Osteocyte (in vitro differentiated cells): ENCODE measurements at places on chromosomes 1 and 21.

GRCh38 chr1:117479086-117479485 is 111.8 kb downstream of the MAN1A2 start:
- no peak for DNase-seq
- H3K27ac ChIP-seq = no peak overlapping the region
- peaks cover 48% of the 10 kb centered on the region for H3K36me3 ChIP-seq

DNA sequence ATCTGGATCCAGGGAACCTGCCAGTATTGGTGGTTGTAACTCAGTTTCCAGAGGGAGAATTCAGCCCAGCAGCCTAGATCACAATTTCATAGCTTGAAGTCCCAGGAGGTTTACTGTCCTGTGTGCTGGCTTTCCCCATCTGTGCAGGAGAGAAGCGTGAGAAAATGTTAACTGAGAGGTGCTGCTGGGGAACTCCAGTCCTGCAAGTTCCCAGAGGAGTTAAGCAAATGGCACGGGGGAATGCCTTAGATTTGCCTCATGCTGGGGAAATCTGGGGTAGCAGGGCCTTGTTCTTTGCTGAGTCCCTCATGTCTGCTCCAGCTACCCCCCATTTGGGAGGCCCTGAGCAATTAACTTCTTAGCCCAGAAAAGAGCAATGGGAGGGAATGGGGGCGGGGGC is 25.1 kb upstream of the SLAMF6 start:
- no peak overlapping the region for H3K27ac ChIP-seq
- H3K4me1 ChIP-seq = no peaks in the 10 kb centered on the region
- H3K36me3 ChIP-seq = no peaks in the 10 kb centered on the region
- no peak for DNase-seq
- H3K27me3 ChIP-seq = no peaks in the 10 kb centered on the region

DNA sequence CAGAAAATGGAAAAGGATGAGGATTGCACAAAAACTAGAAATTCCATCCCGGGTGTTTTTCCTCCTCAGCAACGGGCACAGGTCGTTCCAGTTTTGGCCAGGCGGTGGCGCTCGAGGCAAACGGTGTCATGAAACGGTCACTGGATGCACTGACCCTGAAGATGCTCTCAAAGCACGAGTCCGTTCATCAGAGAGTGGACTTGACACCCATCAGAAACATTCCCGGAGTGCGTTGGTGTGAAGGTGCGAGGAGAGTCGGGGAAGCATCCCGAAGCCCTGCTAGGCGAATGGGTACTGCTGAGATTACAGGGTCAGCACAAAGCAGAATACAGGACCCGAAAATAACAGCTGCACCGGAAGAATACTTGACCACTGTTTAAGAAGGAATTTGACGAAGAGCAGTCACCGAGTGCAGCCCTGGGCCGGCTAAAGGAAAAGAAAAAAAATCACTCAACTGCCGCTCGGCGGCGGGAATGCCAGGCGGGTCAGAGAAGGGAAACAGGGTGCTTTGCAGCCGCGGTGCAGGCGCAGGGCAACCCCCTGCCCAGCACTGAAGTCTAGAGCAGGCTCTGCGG is 71.7 kb upstream of the ETS2 start:
- DNase-seq = peak; percentile 95
- H3K27me3 ChIP-seq = peaks cover 4% of the 10 kb centered on the region
- H3K27ac ChIP-seq = peak overlapping the region; percentile 85
- H3K36me3 ChIP-seq = no peaks in the 10 kb centered on the region

- no peak overlapping the region for H3K27ac ChIP-seq
- peaks cover 37% of the 10 kb centered on the region for H3K4me1 ChIP-seq
- H3K36me3 ChIP-seq = no peaks in the 10 kb centered on the region
- no peak for DNase-seq
Observed at GRCh38 chr1:211610779-211611556, 32.0 kb upstream of the SLC30A1 start.

- H3K27me3 ChIP-seq = no peaks in the 10 kb centered on the region
- H3K27ac ChIP-seq = peak overlapping the region; percentile 83
- no peak for DNase-seq
- H3K4me3 ChIP-seq = no peak overlapping the region
- peaks cover 11% of the 10 kb centered on the region for H3K36me3 ChIP-seq
- peaks cover 74% of the 10 kb centered on the region for H3K4me1 ChIP-seq
Observed at GRCh38 chr1:27527223-27527889, 37.4 kb upstream of the WASF2 start.

DNA sequence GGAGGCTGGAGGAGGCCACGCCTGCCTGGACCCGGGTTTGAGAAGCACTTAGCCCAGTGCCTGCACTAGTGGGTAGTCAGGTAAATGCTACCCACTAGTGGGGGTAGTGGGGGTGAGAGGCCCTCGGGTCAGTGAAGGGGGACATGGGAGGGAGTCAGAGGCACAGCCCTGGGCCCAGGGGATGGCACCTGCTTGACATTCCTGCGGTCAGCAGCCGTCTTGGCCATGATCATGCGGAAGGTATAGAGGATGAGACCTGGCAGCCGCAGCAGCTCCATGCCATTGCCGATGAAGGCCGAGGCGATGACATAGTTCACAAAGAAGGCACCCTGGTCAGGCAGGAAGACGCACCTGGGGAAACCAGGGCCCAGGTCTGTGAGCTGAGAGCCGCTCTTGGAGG is 28.7 kb downstream of the TMEM63A start:
- no peak overlapping the region for H3K27ac ChIP-seq
- no peaks in the 10 kb centered on the region for H3K27me3 ChIP-seq
- H3K4me1 ChIP-seq = peaks cover 2% of the 10 kb centered on the region
- no peak for DNase-seq
- H3K4me3 ChIP-seq = no peak overlapping the region

DNA sequence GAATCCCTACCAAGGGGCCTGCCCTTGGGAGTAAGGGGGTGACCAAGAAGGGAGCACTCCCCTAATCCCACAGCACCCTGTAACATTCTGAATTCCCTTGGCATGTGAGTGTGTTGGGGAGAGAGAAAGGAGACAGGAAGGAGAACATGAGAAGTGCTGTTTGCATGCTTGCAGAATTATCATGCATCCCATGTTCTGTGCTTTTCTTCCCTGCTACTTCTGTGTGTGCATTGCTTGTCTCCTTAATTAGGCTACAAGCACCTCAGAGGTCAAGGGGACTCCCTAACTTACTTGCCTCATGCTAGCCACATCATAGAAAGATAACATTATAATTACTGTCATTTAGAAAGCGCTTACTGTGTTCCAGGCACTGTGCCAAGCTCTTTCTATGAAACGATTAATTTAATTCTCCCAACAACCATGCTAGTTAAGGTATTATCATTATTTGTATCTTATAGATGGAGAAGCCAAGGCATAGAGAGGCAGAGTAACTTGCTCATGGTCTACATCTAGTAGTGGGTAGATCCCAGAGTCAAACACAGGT is 11.1 kb downstream of the NOS1AP start:
- no peak overlapping the region for H3K4me3 ChIP-seq
- no peak for DNase-seq
- no peaks in the 10 kb centered on the region for H3K36me3 ChIP-seq
- no peak overlapping the region for H3K27ac ChIP-seq
- H3K27me3 ChIP-seq = peaks cover 23% of the 10 kb centered on the region
- peaks cover 4% of the 10 kb centered on the region for H3K4me1 ChIP-seq

DNA sequence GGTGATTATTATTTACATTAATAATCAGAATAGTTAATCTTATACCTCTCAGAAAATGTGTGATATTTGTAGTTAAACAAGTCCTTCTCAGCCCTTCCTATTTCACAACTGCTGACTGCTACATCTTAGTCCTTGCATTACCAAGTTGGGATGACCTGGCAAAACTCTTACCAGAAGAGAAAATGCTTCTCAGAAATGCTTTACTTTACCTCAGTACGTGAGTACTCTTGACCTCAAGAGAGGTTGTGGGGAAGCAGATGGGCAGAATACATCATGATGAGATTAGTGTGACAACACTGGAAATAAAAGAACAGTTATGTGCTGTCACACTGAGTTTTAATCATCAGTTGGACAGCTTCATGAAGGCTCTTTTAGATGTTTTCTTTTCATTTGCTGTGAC is 16.2 kb downstream of the CFAP126 start:
- no peak overlapping the region for H3K27ac ChIP-seq
- DNase-seq = no peak
- peaks cover 16% of the 10 kb centered on the region for H3K36me3 ChIP-seq
- H3K27me3 ChIP-seq = no peaks in the 10 kb centered on the region
- H3K4me3 ChIP-seq = no peak overlapping the region

- H3K27me3 ChIP-seq = no peaks in the 10 kb centered on the region
- no peaks in the 10 kb centered on the region for H3K36me3 ChIP-seq
- H3K4me1 ChIP-seq = peaks cover 55% of the 10 kb centered on the region
- peak overlapping the region; percentile 90 for H3K27ac ChIP-seq
- no peak for DNase-seq
Observed at GRCh38 chr1:18922848-18923755, 20.7 kb upstream of the ALDH4A1 start.

DNA sequence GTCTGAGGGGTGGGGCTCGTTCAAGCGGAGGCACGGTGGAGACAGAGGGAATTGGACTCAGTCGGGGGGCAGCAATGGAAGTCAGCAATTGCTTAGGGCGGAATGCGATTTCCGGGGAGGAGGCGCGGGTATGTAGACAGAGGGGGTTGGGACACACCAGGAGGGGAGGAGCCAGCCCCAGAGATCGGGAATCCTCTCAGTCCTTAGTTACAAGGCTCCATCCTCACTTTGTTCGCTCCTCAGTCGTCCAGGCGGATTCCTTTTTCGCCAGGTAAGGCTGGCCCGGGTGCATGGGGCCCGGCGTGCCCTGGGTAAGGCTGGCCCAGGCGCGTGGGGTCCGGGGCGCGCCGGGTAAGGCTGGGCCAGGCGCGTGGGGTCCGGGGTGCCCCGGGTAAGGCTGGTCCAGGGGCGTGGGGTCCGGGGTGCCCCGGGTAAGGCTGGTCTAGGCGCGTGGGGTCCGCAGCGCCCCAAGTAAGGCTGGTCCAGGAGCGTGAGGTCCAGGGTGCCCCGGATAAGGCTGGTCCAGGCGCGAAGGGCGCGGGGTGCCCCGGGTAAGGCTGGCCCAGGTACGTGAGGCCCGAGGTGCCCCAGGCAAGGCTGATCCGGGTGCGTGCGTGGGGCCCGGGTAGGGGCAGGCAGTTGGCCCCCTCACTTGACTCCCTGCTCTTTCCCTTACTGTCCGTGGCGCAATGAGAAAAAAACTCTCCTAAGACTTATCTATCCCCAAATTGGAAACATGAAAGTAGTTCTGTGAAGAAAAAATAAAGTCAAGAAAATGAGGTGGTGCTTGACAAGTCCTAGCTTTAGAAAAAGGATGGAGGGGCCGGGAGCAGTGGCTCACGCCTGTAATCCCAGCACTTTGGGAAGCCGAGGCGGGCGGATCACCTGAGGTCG is at the start of gene L1TD1:
TSS of gene L1TD1 (plus strand) at position 199 of the 894 bp plus-strand sequence. CDS start 11,780 bp downstream, outside the sequence.
- H3K27ac ChIP-seq = no peak within 1 kb of the TSS
- no peaks in the 10 kb centered on the region for H3K36me3 ChIP-seq
- no peak within 1 kb of the TSS for H3K4me3 ChIP-seq

- H3K36me3 ChIP-seq = no peaks in the 10 kb centered on the region
- H3K4me1 ChIP-seq = peaks cover 11% of the 10 kb centered on the region
- no peak overlapping the region for H3K27ac ChIP-seq
- no peak overlapping the region for H3K4me3 ChIP-seq
- no peak for DNase-seq
- H3K27me3 ChIP-seq = peaks cover 21% of the 10 kb centered on the region
Observed at GRCh38 chr1:70504821-70505193, 93.7 kb downstream of the CTH start.

DNA sequence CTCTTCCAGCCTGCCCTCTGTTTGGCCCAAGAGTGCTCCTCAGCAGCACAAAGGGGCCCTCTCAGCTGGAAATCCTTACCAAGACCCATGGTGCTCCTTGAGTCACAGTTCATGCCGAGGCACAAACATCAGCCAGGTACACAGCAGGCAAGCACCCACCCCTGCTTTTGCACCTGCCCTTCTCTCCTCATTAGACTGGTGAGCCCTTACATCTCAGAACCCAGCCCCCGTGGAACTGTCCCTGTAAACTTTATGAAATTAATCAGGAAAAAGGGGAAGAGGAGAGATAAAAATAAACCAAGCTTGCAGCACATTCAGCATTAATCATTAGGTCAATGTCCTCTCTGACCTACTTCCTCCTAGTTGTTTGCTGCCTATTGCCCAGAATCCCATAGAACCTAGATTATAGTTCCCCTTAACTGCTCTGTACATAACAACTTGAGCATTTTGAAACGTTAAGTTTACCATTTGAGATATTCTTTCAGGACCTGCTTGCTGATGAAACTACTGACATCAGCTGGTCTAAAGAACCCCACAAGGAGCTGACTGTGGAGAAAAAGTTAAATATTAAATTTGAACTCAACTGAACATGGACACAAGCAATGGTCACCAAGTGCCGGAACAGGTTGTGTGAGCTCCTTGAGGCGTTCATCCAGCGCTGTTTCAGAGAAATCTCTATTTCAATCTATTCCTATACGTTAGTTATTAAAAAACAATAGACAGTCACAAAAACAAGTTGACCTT is 738.4 kb downstream of the MATN1 start:
- H3K4me3 ChIP-seq = no peak overlapping the region
- H3K36me3 ChIP-seq = no peaks in the 10 kb centered on the region
- H3K27me3 ChIP-seq = peaks cover under 1% of the 10 kb centered on the region
- H3K27ac ChIP-seq = no peak overlapping the region

DNA sequence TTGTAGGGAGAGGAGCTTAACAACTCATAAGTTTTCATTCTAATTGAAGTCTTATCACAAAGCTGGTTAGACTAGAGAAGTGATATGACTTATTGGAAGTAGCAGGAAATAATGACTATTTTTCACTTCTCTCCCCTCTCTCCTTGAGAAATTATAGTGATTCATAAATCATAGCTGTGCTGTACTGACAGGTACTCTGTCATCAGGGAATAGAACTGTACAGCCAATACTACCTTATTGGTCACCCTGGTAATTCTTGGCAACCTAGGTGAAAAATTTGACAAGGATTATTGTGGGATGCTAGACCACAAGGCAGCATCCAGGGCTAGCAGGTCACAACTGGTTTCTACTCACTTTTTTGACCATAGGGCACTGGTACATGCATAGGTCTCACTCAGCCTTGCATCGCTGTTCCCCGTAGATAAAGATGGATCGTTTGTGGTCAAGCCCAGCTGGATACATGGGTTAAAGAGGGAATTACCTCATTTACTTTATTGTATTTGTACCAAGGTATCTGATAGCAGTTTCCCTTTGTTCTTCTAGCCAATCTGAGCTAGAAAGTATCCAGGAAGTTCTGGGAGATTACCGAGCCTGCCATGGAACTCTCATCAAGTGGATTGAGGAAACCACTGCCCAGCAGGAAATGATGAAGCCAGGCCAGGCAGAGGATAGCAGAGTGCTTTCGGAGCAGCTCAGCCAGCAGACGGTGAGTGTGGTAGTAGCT is 113.6 kb downstream of the MACF1 start:
- peak overlapping the region; percentile 31 for H3K27ac ChIP-seq
- no peak for DNase-seq
- H3K4me1 ChIP-seq = no peaks in the 10 kb centered on the region
- no peak overlapping the region for H3K4me3 ChIP-seq
- peaks cover 72% of the 10 kb centered on the region for H3K36me3 ChIP-seq
- no peaks in the 10 kb centered on the region for H3K27me3 ChIP-seq

DNA sequence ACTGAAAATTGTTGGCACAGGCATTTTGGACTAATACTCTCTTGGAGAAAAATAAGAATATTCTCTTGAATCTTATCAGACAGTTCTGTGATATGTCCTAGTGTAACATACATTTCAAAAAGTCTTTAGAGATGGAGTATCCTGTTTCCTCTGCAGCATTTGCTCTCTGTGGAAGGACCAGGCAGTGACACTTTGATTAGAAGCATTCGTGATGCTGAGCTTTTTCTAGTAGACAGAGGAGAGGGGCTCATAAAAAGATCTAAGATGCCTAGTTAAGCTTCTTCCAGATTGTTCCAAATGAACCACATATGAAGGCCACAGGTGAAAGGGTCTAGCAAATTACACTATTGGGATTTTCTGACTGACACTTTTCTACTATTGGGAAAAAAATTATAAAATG is 120.3 kb downstream of the C1orf21 start:
- no peak for DNase-seq
- peaks cover 10% of the 10 kb centered on the region for H3K36me3 ChIP-seq
- no peaks in the 10 kb centered on the region for H3K27me3 ChIP-seq
- H3K27ac ChIP-seq = peak overlapping the region; percentile 61
- H3K4me1 ChIP-seq = peaks cover 24% of the 10 kb centered on the region
